Mesenteric fat pad (tissue), 1 donor: ENCODE measurements at places on chromosomes 5 and 9. TPM values are rescaled to one million over a fixed set of nuclear protein-coding genes. Genes with fewer than 3 reads are reported as not detected.

The AP3S1 gene
- total RNA-seq: 107 TPM

The TICAM2 gene
- 6.3 TPM for total RNA-seq

The SLC1A3 gene
- 429 TPM for total RNA-seq

The OR1J2 gene
- total RNA-seq: not detected

GRCh38 chr5:34652914-34653313 lies 3.2 kb upstream of the RAI14 start:
- no peak for DNase-seq

GRCh38 chr5:7857926-7858632 lies 7.1 kb upstream of the CFAP90 start:
- DNase-seq: no peak

DNA sequence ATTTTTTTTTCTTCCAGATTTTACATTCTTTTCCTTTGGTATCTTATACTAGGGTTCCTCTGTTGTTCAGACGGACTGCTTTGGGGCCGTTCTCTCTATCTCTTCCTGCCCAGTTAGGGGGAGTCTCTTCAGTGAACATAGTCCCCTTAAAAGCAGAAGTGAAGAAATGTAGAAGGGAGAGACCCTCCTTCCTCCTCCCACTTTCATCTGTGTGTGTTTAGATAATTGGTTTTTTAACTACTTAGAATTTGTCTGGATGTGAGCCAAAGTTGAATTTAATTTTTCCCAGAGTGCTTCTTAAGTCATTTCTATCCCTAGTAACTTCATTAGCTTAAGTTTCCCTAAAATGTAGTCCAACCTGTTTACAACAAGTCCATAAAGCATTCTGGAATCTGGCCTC lies 167.5 kb downstream of the HACD4 start:
- no peak for DNase-seq

GRCh38 chr5:38790891-38791290 lies 54.9 kb upstream of the OSMR start:
- DNase-seq: no peak
